Hematopoietic multipotent progenitor cell treated with erythropoietin and hydrocortisone succinate and interleukin-3 and kit ligand, for 17 days (in vitro differentiated cells): ENCODE measurements at places on chromosomes 16 and 17.

DNA sequence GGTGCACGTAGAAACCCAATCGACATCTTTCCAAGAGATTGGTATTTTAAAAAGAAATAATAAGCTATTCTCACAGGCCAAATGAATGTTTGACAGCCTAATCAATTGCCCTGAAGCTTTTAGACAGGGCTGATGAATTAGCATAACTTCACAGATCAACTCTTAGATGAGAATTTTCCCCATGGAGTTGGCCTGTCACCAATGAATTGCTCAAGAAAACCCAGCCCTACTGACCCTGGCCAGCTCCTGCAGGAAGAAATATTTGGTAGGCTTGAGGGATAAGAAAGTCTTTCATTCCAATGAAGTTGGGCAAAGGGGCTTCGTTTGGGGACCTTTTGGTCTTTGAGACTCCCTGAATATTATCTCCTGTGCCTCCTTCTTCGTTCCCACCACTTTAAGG lies 23.4 kb upstream of the SEC14L1 start:
- DNase-seq = no peak

DNA sequence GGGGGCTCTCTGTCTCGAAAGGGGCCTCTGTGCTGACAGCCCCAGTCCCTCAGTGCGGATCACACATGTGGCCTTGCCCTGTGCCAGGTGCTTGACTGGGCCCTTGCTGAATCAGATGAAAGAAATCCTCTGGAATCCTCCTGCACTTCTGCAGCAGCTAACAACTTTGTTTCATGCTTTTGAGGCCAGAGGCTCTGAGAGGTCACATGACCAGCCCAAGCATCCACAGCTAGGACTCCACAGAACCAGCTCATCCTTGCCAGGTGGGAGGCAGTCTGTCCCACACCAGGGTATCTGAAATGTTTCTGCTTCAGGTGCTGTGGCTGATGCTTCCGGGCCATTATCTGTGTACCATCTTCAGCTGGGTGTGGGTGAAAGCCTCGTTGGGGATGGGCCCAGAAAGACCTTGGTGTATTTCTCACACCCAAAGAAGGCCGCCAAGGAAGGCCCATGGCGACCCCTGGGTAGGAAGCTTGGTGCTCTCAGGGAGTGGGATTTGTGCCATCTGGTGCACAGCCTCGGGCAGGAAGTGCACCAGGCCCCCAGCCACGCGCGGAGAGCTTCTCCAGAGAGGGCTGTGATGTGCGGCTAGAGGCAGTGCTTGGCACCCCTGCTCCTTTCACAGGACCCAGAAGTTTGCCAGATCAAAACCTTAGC lies 143.8 kb downstream of the CLEC16A start:
- no peak for DNase-seq

DNA sequence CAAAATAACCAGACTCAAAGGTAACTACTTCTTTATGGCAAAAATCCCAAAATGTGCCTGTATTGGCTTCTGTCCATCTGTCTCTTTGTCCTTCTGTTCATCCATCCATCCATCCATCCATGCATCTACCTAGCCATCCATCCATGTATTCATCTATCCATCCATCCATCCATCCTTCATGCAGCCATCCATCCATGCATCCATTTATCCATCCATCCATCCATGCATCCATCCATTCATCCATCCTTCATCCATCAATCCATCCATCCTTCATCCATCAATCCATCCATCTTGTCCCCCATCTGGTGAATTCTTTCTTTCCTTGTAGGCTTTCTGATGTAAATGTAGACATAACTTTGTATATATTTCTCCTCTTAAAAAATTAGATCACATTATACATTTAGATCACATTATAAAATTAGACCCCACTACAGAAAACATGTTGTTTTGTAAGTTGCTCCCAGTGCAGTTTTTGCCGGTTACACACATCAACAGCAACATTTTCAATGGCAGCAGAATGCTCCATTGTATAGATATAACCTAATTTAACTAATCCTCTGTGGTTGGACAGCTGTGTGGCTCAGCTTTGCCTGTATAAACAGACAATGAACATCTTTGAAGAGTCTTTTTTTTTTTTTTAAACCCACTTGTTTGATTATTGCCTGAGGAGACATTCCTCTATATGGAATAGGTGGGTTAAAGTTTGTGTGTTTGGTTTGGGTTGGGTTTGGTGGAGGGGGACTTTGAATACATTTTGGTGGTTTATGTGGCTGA lies 72.0 kb downstream of the MSI2 start:
- DNase-seq = no peak

GRCh38 chr16:88634141-88634993 lies 4.0 kb upstream of the IL17C start:
- no peak for DNase-seq

DNA sequence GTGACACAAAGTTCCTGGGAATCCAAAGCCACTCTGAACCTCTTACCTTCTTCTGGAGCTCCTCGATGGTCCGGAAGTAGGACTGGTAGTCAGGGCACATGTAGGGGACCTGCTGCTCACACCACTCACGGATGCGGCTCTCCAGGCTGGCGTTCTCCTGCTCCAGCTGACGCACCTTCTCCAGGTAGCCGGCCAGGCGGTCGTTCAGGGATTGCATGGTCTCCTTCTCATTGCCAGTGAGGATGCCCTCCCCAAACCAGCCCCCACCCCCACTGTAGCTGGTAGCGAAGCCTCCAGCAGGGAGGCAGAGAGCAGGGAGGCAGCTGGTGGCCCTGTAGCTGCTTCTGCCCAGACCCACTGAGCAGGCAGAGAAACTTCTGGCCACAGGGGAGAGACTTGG lies 370 bp downstream of the KRT35 start:
- DNase-seq = no peak

DNA sequence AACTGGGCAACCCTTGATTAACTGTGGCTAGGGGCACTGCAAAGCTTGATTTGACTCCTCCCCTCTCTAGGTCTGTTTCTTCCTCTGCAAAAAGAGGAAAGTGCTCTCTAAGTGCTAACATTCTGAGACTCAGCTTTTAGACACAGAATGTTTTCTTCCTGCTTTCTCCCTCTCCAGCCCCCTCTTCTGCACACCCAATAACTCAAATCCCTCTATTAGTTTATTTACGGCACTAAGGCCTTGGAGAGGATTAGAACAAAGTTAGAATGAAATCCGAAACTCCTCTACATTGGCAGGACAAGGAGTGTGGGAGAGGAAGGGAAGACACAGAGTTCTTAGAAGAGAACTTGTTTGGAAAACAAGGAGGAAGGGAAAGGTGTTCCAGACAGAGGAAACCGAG lies 3.3 kb upstream of the SBK1 start:
- DNase-seq = no peak

DNA sequence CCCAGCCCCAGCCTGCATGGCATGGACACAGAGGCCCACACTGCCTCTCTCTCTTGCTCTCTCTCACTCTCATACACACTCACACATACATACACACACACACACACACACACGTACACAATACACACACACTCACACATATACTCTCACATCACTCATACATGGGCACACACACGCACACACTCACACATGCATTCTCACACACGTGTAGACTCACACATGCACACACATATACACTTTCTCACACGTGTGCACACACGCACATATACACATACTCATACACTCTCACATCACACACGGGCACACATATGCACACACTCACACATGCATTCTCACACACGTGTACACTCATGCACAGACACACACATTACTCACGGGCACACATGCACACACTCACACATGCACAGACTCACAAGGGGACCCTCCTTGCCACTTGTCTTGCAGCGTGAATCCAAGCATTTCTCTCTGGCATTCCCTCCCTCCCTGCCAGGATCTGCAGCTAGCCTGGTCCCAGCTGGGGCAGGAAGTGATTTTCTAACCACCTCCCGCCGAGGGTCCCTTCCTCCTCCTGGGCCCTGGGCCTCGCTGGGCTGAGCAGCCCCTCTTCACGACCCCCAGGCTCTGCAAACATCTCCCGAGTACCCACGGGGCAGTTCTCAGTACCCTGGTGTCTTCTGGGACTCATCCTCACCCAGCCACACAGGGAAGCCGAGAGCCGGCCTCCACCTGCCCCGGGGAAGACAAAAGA lies 37.5 kb downstream of the IL21R start:
- DNase-seq = no peak

DNA sequence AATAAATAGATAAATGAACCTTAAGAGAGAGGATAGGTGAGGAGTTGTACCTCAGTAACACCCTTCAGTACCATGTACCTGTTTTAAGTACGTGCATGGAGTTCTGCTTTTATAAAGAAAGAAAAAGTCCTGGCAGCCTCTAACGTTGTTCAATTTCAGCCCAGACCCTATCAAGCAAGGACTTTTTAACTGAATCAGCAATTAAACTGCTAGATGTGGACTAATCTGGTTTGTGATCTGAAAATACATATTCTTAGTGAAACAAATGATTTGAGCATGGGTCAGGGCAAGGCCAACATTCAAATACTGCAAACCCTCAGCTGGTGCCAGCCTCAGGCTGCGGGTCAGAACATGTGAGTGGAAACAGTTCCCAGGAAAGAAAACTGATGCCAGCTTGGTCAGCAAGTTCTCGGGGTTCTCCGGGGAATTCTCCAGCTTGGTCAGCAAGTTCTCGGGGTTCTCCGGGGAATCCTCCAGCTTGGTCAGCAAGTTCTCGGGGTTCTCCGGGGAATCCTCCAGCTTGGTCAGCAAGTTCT lies 84.5 kb downstream of the MRM3 start:
- no peak for DNase-seq

DNA sequence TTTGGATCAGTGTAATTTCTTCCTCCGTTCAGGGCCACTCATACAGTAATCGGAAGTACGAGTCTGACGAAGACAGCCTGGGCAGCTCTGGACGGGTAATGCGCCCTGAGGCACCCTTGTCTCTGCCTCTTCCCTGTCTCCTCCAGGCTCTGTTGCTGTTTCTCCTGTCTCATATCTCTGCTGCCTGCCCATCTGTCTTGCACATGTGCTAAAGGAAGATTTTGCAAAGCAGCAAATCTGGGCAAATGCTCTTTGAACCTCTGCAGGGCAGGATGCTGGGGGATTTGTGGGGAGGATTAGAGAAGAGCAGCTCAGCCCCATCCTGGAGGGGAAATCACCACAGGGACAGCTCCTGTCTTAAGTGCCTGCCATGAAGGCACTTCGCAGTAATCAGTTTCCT lies 32.4 kb upstream of the POLR3E start:
- no peak for DNase-seq

DNA sequence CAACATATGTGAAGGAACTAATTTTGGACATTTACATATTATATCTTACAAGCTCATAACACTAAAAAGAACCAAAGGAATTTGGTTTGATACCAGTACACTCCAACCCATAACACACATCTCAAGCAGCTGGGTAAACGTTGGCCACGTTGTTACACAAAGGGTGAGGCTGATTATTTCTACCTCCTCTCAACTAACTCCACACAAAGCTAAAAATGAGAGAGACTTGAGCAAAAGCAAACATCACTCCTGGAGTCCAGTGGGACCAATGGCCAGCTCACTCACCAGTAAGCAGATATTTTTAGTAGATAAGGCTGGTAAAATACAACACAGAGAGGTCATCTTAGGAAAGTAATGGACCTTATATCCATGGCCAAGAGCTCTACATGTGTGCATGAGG lies 207.6 kb downstream of the MRTFB start:
- no peak for DNase-seq

GRCh38 chr17:4696437-4696805 lies 7.5 kb downstream of the PELP1 start:
- no peak for DNase-seq

GRCh38 chr17:76812968-76813367 lies 55.2 kb upstream of the MGAT5B start:
- DNase-seq = no peak

DNA sequence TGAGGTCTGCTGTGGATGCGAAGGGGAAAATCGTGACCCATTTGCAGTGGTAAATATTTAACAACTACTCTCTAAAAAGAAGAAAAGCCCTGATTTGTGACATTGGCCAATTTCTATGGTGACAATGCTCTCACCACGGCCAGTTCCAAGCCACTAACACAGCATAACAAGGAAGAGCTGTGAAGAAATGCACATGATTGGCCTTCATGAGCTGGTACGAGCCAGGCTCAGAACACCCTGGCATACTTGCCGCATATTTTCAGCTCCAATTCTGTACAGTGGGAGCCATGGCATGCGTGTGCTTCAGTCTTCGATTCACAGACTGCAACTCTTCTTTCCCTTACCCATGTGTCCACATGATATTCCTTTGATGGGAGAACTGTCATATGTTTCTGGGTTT lies 363.9 kb upstream of the CDH5 start:
- no peak for DNase-seq

- DNase-seq = no peak
Observed at GRCh38 chr16:30481381-30481780, 8.8 kb downstream of the ITGAL start.

DNA sequence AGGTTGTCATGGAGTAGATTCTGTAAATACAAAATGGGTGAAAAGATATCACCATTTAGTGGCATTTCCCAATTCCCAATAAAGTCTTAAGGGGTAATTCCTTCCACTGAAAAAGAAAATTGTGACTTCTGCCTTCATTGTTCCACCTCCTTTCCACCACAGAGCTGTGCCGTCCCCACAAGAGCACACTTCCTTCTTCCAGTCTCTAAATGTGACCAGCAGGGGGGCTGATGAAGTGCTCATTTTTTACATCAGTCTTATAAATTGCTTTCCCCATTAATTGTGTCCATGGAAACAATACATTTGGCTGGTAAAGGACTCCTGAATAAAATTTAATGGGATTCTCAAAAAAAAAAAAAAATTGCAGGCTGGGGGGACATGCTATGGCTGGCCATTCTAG lies 260.8 kb upstream of the PSMD7 start:
- DNase-seq = no peak

- no peak for DNase-seq
Observed at GRCh38 chr16:69100071-69100691, 5.3 kb upstream of the HAS3 start.

GRCh38 chr17:7569571-7569970 lies 7.9 kb downstream of the SENP3 start:
- no peak for DNase-seq

DNA sequence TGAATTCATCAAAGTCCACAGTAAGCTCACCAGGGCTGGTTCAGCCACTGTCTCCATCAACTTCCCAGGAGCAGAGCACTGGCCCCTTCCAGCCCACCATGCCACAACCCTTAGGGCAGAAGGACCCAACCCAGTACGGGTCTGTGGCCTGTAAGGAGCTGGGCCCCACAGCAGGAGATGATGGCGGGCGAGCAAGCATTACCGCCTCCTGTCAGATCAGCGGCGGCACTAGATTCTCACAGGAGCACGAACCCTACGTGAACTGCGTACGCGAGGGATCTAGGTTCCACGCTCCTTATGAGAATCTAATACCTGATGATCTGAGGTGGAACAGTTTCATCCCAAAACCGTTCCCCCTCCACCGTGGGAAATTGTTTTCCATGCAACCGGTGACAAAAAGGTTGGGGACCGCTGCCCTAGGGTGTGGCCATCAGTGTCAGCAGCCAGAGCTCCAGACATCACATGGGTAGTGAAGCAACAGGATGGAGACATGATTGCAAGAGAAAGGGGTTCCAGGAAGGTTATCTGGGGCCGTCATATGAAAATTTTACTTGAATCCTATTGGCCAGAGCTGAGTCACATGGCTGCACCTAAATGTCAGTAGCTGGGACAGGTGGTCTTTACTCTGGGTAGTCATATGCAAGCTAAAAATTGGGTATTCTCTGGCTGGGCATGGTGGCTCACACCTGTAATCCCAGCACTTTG lies 12.4 kb upstream of the SLC25A19 start:
- no peak for DNase-seq

GRCh38 chr17:67469208-67469980 lies 92.3 kb downstream of the PITPNC1 start:
- no peak for DNase-seq
